Activated CD8-positive, alpha-beta memory T cell treated with anti-CD3 and anti-CD28 coated beads, Interleukin-2, amount 50 U/mL, for 48 hours (primary cell): ENCODE measurements at places on chromosomes 6 and 20.

DNA sequence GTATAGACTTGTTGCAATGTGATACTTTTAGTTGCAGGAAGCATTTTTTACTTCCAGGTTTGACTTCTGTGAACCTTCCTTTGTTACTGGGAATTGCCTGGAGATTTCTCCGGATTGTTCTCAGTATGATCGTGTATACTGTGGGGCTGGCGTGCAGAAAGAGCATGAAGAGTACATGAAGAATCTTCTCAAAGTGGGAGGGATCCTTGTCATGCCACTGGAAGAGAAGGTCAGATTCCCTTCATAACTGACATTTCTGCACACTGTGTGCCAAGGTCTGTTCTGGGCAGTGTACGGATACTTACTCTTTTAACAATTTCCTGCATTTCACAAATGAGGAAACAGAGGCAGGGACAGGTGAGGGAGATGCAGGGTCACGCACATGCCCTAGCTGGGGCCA, 9.7 kb downstream of the PCMTD2 start:
- DNase-seq = no peak

DNA sequence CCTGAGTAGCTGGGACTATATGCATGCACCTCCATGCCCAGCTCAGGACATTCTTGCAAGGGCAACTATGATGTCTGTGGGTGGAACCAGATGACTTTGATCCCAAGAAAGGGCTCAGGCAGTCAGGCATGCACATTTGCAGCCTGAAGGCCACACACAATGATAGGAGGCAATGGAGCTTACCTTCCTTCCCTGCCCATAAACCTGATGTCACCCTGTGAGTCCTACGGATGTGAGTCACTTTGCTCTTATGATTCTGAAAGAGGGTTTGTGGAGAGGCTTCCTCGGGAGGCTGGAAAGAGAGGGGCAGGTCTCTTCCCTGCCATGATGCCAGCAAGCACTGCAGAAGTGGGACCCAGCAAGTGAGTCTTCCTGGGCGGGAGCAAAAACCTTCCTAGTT, 202.4 kb downstream of the LY86 start:
- DNase-seq = no peak

- no peak for DNase-seq
These were observed 566.2 kb upstream of the NRSN1 start for GRCh38 chr6:23559587-23560343.

DNA sequence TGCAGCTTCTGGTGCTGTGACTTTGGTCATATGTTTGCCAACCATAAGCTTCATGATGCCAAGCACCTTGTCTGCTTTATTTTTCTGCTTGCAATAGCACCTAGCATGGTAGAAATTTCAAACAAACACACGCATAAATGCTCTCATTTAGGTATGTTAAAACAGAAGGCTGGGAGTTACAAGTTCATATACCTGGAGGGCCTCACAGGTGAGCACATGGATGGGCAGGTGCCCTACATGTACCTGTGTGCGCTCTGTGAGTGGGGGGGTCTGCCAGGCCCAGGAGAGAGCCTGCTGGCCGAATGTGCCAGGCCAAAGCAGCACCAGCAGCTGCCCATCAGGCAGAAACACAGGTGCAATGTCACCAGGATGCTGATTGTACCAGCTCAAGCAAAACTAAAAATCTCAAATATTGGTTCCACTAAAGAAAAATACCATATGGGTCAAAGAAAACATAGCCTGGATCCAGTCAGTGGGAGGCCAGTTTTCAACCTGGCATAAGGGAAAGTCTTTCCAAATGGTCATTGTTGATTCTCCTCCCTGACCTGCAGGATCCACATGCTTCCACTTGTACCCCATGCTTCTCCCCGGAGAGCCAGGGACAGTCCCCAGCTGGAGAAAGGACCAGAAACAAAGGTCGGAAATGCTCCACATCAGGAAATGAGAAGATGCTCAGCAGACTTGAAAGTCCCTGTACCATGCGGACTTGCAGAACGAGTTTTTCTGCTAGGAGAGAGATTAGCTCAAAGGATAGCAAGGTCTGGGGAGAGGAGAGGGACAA, 7.2 kb upstream of the PFDN4 start:
- DNase-seq = no peak

- no peak for DNase-seq
These were observed 28.1 kb downstream of the RNF24 start for GRCh38 chr20:3987296-3987695.

GRCh38 chr6:110813338-110814101, 1.7 kb downstream of the CDK19 start:
- DNase-seq = no peak

GRCh38 chr6:135094403-135094821, 39.8 kb upstream of the HBS1L start:
- DNase-seq = no peak
